Stimulated activated naive B cell treated with anti-CD40 and anti-IgM and Interleukin-4, amounts not matched to agents 10 μg/mL and 1 μg/mL and 100 μg/mL, for 72 hours (primary cell): ENCODE measurements at places on chromosomes 2 and 18.

GRCh38 chr2:206526416-206526815, 83.1 kb downstream of the ADAM23 start:
- H3K27ac ChIP-seq, result no peak overlapping the region
- H3K36me3 ChIP-seq, result no peaks in the 10 kb centered on the region
- H3K27me3 ChIP-seq, result no peaks in the 10 kb centered on the region
- no peak overlapping the region for H3K4me3 ChIP-seq

GRCh38 chr2:127893494-127893893, 7.7 kb upstream of the AMMECR1L start:
- no peaks in the 10 kb centered on the region for H3K36me3 ChIP-seq
- no peak overlapping the region for H3K4me3 ChIP-seq
- DNase-seq, result no peak
- H3K27ac ChIP-seq, result no peak overlapping the region

DNA sequence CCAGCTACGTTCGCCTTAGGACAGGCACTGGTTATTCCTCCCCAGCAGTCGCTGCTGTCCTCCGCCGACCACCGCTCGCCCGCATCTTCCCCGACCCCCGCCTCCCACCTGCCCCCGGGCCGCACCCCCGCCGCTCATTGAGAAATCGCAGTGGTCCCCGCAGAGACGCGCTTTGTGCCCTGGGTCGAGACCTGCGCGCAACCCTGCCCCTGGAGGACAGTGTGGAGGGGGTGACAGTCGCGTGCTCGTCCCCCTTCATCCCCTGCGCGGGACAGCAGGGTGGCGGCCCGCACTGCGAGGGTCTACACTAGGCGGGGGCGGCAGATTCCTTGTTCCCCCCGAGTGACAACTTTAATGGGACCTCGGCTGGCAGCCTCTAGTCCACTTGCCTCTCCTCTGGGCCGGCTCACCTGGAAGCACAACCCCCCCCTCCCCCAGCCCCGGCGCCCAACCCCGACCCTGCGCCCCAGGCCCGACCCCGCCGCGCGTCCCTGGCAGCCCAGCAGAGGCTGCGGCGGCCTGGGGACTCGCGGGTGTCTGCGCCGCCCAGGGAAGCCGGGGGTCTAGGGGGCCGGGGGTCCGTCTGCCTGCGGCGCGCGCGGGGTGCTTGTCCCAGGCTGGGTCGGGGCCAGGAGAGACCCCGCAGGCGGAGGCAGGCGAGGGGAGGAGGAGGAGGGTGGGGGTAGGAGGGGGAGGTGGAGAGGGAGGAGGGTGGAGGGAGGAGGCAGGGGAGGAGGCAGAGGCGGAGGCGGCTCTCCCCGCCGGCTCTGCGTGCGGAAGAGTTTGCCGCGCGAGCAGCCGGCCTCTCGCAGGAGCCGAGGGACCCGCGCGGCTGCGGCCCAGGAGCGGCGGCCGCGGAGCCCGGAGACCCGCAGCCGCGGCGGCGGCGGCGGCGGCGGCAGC, at the start of gene NPAS2:
TSS of gene NPAS2 (plus strand) at position 770 of the 903 bp plus-strand sequence. CDS start 84,616 bp downstream, outside the sequence.
- DNase-seq, result no peak
- peaks cover 2% of the 10 kb centered on the region for H3K36me3 ChIP-seq
- no peak within 1 kb of the TSS for H3K27ac ChIP-seq
- peaks cover 83% of the 10 kb centered on the region for H3K27me3 ChIP-seq
- peaks cover 3% of the 10 kb centered on the region for H3K4me1 ChIP-seq

GRCh38 chr2:136151021-136151971, 33.3 kb upstream of the CXCR4 start:
- no peak for DNase-seq
- peak overlapping the region; percentile 85 for H3K27ac ChIP-seq
- H3K4me1 ChIP-seq, result peaks cover 19% of the 10 kb centered on the region
- peak overlapping the region; percentile 26 for H3K4me3 ChIP-seq
- no peaks in the 10 kb centered on the region for H3K36me3 ChIP-seq
- H3K27me3 ChIP-seq, result no peaks in the 10 kb centered on the region

- no peak for DNase-seq
- no peaks in the 10 kb centered on the region for H3K4me1 ChIP-seq
- H3K27me3 ChIP-seq, result no peaks in the 10 kb centered on the region
- H3K4me3 ChIP-seq, result no peak overlapping the region
- peaks cover 57% of the 10 kb centered on the region for H3K36me3 ChIP-seq
These were observed 67.2 kb downstream of the ADI1 start for GRCh38 chr2:3451926-3452671.
